ENCODE measurements at places on chromosomes 12 and 14. TPM values are rescaled to one million over a fixed set of nuclear protein-coding genes. Genes with fewer than 3 reads are reported as not detected.

DNA sequence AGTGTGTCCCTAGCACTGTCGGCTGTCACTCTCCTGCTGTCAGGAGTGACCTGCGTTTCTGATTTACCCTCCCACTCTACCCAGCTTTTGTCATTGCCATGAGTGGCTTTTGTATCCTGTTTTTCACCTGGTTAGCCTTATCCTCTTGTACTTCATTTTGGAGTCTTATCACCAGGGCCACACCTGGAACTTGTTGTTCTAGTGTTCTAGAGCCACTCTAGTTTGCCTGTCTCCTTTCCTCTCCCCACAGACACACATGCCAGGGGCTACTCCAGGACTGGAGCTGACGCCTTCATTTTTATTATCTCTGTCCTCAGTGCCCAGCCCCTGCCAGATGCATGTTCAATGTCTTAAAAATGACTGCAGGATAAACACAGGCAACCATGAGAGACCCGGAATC lies 34.2 kb downstream of the ZC3H14 start:
- H3K36me3 ChIP-seq, result peaks cover 9% of the 10 kb centered on the region
- no peaks in the 10 kb centered on the region for H3K27me3 ChIP-seq
- no peaks in the 10 kb centered on the region for H3K4me1 ChIP-seq
- H3K4me3 ChIP-seq, result no peak overlapping the region
- no peak overlapping the region for H3K27ac ChIP-seq
- DNase-seq, result no peak

KRT75 gene
- not detected for total RNA-seq

GRCh38 chr14:99077076-99077843 lies 194.7 kb downstream of the BCL11B start:
- H3K27ac ChIP-seq, result no peak overlapping the region
- no peaks in the 10 kb centered on the region for H3K36me3 ChIP-seq
- H3K4me3 ChIP-seq, result no peak overlapping the region
- H3K27me3 ChIP-seq, result no peaks in the 10 kb centered on the region

- H3K36me3 ChIP-seq, result no peaks in the 10 kb centered on the region
Measured at GRCh38 chr12:104942075-104942474, 16.0 kb downstream of the SLC41A2 start.

SLC25A21 gene
- 0.50 TPM for total RNA-seq

PIGH gene
- total RNA-seq, result 12.7 TPM

NDUFB1 gene
- total RNA-seq, result 310 TPM

DNA sequence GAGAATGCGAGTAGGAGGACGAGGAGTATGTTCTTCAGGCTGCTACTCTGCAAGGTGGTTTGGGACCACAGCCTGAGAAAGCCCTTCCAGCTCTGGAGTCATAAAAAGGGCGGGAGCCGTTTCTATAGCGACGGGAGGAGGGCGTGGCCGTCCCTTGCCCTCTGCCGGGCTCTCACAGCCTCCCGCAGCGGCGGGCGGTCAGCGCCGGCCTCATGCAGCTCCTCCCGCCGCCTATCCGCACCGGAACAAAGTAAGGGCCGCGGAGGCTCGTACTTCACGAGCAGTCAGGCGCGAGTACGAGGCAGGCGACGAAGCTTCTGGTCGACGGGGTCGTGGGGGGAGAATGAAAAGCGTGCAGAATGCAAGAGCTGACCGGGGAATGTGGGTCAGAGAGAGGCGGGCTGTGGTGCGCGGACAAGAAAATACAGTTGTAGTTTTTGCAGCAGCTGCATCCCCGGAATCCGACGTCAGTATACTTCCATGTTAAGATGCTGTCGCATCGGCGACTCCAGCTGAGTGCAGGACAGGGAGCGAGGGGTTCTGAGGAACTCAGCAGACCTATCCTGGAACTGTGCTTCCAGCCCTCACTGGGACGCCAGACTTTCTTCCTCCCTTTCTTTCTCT lies at the start of gene DYRK4:
DYRK4 (plus strand) TSS at position 175 of the 624 bp plus-strand sequence; CDS start at position 213, 38 bp downstream.
- H3K27me3 ChIP-seq, result no peaks in the 10 kb centered on the region
- peak; percentile 77 for DNase-seq
- peaks cover 6% of the 10 kb centered on the region for H3K4me1 ChIP-seq
- H3K36me3 ChIP-seq, result peaks cover 2% of the 10 kb centered on the region
- H3K4me3 ChIP-seq, result peak within 1 kb of the TSS; percentile 48
- no peak within 1 kb of the TSS for H3K27ac ChIP-seq

DNA sequence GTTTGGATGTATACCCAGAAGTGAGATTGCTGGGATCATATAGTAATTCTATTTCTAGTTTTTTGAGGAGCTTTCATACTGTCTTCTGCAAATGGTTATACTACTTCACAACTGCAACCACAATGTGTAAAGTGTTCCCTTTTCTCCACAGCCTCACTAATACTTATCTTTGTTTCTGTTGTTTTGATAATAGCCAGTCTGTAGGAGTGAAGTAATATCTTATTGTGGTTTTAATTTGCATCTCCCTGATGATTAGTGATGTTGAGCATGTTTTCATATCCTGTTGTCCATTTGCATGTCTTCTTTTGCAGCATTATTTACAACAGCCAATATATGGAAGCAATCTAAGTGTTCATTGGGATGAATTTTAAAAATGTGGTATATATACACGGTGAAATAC lies 29.9 kb downstream of the GABARAPL1 start:
- DNase-seq, result no peak
- no peaks in the 10 kb centered on the region for H3K27me3 ChIP-seq
- no peak overlapping the region for H3K4me3 ChIP-seq
- no peaks in the 10 kb centered on the region for H3K4me1 ChIP-seq
- H3K36me3 ChIP-seq, result no peaks in the 10 kb centered on the region
- no peak overlapping the region for H3K27ac ChIP-seq

DNA sequence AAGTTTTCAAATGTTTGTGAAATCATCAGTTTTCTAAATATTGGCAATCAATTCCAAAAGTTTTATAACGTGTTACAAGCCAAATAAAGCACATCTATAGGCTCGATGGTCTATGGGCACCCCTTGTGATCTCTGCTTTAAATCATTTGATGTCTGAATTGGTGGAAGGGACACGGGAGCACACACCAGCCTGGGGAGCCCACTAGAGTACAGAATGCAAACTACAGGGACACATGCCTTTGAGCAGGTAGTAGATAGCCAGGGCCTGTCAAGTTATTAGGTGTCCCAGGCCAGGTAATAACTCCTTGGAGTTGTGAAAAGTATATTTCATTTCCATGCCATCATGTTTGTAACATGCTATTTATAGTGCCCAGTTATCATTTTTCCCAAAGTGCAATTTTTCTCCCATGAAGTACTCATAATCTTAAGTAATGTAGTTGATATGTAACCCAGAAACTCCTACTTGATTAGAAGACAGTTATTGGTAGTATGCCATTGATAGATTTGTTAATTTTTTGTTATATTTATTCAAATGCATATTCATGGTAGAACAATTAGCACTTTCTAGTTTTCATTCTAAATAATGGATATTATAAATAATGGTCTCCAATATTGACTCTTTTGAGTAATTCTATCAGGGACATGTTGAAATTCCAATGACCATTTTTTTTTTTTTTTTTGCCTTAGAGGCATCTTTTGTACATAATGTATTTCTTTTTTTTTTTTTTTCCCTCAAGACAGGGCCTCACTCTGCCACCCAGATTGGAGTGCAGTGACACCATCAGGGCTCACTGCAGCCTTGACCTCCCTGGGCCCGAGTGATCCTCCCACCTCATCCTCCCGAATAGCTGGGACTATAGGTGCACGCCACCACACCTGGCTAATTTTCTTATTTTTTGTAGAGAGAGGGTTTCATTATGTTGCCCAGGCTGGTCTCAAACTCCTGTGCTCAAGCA lies 96.9 kb upstream of the FGD4 start:
- H3K4me3 ChIP-seq, result no peak overlapping the region
- no peak overlapping the region for H3K27ac ChIP-seq
- no peaks in the 10 kb centered on the region for H3K27me3 ChIP-seq
- DNase-seq, result no peak
- H3K4me1 ChIP-seq, result no peaks in the 10 kb centered on the region

- no peaks in the 10 kb centered on the region for H3K4me1 ChIP-seq
- DNase-seq, result no peak
- no peaks in the 10 kb centered on the region for H3K27me3 ChIP-seq
- no peaks in the 10 kb centered on the region for H3K36me3 ChIP-seq
- peak overlapping the region; percentile 96 for H3K4me3 ChIP-seq
Measured at GRCh38 chr14:96501217-96501739, 904 bp upstream of the PAPOLA start.

INF2 gene
- 23.9 TPM for total RNA-seq

GRCh38 chr12:87991483-87991882 lies 37.7 kb downstream of the C12orf50 start:
- H3K4me1 ChIP-seq, result no peaks in the 10 kb centered on the region
- H3K27ac ChIP-seq, result no peak overlapping the region
- no peaks in the 10 kb centered on the region for H3K27me3 ChIP-seq
- no peak for DNase-seq
- no peaks in the 10 kb centered on the region for H3K36me3 ChIP-seq

DNA sequence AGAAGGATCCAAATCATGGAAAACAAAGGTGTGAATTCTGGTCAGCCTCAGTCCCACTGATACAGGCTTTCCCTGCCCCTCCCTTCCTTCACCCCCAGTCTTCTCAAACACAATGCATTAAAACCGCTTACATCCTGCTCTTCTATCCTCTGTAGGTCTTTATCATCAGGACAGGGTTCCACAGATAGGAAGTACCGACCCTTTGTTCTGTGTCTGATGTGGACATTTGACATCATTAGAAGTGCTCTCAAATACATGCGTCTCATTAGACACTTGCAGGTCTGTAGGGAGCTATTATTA lies 339 bp downstream of the EDDM3B start:
- no peak overlapping the region for H3K4me3 ChIP-seq
- H3K27me3 ChIP-seq, result no peaks in the 10 kb centered on the region
- H3K36me3 ChIP-seq, result no peaks in the 10 kb centered on the region

DNA sequence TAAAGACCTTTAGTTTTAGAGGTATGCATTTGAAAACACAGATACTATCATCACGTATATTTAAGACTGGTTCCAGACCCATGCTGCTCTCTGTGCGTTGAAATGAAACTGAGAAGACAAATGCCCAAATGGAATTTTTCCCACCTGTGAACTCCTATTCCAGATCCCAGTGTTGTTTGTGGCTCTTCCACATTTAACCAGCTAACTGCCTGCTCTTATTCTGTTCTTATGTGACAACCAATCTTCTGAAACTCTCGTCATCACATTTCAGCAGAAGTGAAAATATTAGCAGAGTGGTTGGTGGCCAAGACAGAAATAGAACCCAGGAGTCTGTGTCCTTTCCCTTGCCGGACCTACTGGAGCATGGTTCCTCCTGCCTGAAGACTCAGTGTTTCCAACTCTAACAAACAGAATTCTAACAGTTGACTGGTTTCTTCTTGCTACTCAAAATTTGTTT lies 460.2 kb downstream of the RAD51B start:
- DNase-seq, result no peak
- H3K4me3 ChIP-seq, result no peak overlapping the region
- H3K27me3 ChIP-seq, result no peaks in the 10 kb centered on the region
- H3K27ac ChIP-seq, result no peak overlapping the region
- no peaks in the 10 kb centered on the region for H3K36me3 ChIP-seq

- H3K36me3 ChIP-seq, result no peaks in the 10 kb centered on the region
- H3K27me3 ChIP-seq, result no peaks in the 10 kb centered on the region
- H3K27ac ChIP-seq, result no peak within 1 kb of the TSS
- H3K4me3 ChIP-seq, result peak within 1 kb of the TSS; percentile 80
Measured at GRCh38 chr12:111766608-111767361, at the start of gene ALDH2. Gene ALDH2 (plus strand): TSS chr12:111766933. CDS start chr12:111766983, 50 bp downstream.

GRCh38 chr14:82667006-82667405 lies 1133.4 kb upstream of the SEL1L start:
- peak; percentile 66 for DNase-seq
- H3K4me1 ChIP-seq, result no peaks in the 10 kb centered on the region
- no peak overlapping the region for H3K4me3 ChIP-seq
- H3K27me3 ChIP-seq, result no peaks in the 10 kb centered on the region
- H3K36me3 ChIP-seq, result no peaks in the 10 kb centered on the region

- no peak for DNase-seq
- no peak overlapping the region for H3K27ac ChIP-seq
- no peaks in the 10 kb centered on the region for H3K36me3 ChIP-seq
- no peaks in the 10 kb centered on the region for H3K27me3 ChIP-seq
- no peak overlapping the region for H3K4me3 ChIP-seq
Measured at GRCh38 chr12:112111931-112112330, 3.3 kb upstream of the NAA25 start.

DNAH10 gene
- 0.33 TPM for total RNA-seq

FOXM1 gene
- total RNA-seq, result 7.3 TPM

CRACR2A gene
- total RNA-seq, result 3.3 TPM

KRT86 gene
- total RNA-seq, result 0.17 TPM

MAP3K9 gene
- 0.17 TPM for total RNA-seq

CPNE6 gene
- not detected for total RNA-seq

GRCh38 chr12:80593766-80594165 lies 113.7 kb upstream of the MYF6 start:
- peaks cover 22% of the 10 kb centered on the region for H3K4me1 ChIP-seq
- H3K4me3 ChIP-seq, result no peak overlapping the region
- H3K36me3 ChIP-seq, result no peaks in the 10 kb centered on the region
- DNase-seq, result peak; percentile 71
- H3K27ac ChIP-seq, result peak overlapping the region; percentile 81
- H3K27me3 ChIP-seq, result no peaks in the 10 kb centered on the region

OR2AP1 gene
- not detected for total RNA-seq

LRRIQ1 gene
- total RNA-seq, result under 0.01 TPM

GRCh38 chr12:31118347-31119191 lies 44.9 kb downstream of the DDX11 start:
- H3K4me1 ChIP-seq, result no peaks in the 10 kb centered on the region
- no peak overlapping the region for H3K27ac ChIP-seq
- peaks cover 11% of the 10 kb centered on the region for H3K27me3 ChIP-seq
- H3K36me3 ChIP-seq, result no peaks in the 10 kb centered on the region
- no peak for DNase-seq
- H3K4me3 ChIP-seq, result peak overlapping the region; percentile 22

DNA sequence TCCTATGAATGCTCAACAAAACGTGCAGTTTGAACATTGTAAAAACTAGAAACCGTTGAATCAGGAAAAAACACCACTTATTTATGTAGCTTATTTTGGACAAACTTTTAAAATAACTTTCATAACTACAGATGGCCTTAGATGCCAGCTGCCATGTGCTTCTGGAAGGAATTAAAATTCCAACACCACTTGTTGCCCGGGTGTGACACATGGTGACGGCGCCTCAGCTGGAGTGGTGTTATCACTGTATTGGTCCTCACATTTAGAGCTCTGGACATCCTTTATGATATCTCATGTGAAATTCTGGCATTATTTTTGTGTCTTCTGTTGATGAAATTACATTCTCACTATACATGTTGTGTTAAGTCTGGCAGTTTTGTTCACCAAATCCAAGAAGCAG lies 211.0 kb downstream of the IPO8 start:
- H3K27me3 ChIP-seq, result no peaks in the 10 kb centered on the region
- H3K36me3 ChIP-seq, result no peaks in the 10 kb centered on the region
- H3K4me3 ChIP-seq, result no peak overlapping the region

GRCh38 chr12:98894412-98895085 lies 249.5 kb downstream of the APAF1 start:
- peaks cover 20% of the 10 kb centered on the region for H3K27me3 ChIP-seq
- no peak for DNase-seq
- no peak overlapping the region for H3K27ac ChIP-seq
- no peak overlapping the region for H3K4me3 ChIP-seq
- H3K4me1 ChIP-seq, result no peaks in the 10 kb centered on the region
